ENCODE measurements at places on chromosomes 2 and 18. TPM values are rescaled to one million over a fixed set of nuclear protein-coding genes. Genes with fewer than 3 reads are reported as not detected.

DNA sequence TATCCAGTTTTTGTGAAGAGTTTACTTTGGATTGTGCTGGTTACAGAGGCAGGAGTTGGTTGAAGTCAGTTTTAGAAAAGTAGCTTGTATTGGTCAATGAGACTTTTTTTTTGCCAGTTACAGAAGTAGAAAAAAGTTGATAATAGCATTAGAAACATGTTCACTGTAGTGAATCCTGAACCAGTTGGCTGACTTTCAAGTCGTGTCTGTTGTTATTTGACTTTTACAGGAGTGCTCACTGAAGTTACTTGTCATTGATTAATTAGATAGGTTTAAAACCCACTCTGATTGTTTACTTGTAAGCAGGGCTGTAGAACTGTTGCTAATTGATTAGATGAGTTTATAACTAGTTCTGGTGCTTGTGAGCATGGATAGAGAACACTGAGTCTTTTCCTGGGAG lies 312.0 kb upstream of the VWC2L start:
- DNase-seq, result no peak

- peak; percentile 19 for DNase-seq
Observed at GRCh38 chr2:128604045-128604444, 285.4 kb upstream of the HS6ST1 start.

The LIMS3 gene
- total RNA-seq, result 2.5 TPM

The MRPL30 gene
- 51.2 TPM for total RNA-seq

DNA sequence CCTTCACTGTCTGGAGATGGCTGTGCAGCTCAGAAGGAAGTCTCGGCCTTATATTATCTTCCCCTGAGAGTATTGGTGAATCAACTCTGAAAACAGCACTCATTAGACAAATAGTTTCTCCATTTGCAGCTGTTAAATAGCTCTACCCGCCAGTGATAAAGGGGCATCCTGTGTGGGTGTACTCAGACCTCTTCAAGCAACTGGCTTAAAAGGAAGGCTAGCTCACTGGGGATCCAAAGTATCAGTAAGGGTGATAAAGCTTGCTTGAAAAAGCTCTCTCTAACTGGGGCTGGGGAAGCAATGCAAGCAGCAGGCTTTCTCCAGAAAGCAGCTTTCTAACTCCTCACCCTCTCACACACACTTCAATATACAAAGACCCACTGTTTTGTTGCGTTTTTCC lies 64.9 kb upstream of the PSMD14 start:
- no peak for DNase-seq

DNA sequence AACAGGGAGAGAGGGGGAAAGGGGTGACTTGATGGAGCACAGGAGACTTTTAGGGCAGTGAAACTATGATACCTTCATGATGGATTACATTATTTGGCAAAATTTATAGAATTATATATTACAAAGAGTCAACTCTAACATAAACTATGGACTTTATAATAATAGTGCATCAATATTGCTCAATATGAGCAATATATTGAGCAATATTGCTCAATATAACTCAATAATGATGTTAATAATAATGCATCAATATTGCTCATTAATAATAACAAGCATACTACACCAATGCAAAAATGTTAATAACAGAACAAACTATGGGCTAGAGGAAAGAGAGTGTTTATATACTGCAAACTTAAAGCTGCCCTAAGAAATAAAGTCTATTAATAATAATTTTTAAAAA lies 3.1 kb upstream of the UNC80 start:
- no peak for DNase-seq

The SCYGR6 gene
- not detected for total RNA-seq

GRCh38 chr2:84449711-84450110 lies 9.4 kb downstream of the SUCLG1 start:
- DNase-seq, result no peak

The NRP2 gene
- total RNA-seq, result 95.6 TPM

The CDKL4 gene
- total RNA-seq, result 1.4 TPM

GRCh38 chr2:30790879-30791278 lies 16.4 kb downstream of the CAPN13 start:
- DNase-seq, result no peak

DNA sequence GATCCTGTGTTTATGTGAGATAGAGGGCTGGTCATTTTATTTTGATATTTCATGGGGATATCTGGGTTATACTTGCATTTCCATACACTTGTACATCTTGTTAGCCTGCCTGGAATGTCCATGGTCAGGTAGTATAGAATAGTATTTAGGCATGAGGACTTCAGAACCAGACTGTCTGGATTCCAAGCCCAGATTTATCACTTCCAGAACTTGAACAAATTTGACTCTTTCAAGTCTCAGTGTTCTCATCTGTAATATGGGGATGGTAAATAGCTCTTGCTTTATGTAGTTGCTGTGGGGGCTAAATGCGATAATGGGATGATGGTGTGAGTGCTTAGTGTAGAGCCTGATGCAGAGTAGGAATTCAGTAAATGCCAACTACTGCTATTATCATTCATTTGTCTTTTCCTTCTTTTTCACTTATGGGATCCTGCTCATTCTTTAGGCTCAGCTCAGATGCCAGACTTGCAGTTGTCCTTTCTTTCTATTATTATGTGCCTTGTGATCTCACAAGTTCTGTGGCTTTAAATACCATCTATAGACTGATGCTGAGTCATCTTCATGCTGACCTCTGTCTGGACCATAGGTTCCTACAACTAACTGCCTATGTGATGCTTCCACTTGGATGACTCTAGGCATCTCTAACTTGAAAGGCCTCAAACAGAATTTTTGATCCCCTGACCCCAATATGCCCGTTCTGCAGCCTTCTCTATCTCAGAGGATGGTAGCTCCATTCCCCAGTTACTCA lies 67.4 kb downstream of the POLE4 start:
- no peak for DNase-seq

The DES gene
- 0.86 TPM for total RNA-seq

The TDRD15 gene
- total RNA-seq, result not detected

GRCh38 chr2:202109737-202110184 lies 36.7 kb downstream of the KIAA2012 start:
- peak; percentile 19 for DNase-seq

DNA sequence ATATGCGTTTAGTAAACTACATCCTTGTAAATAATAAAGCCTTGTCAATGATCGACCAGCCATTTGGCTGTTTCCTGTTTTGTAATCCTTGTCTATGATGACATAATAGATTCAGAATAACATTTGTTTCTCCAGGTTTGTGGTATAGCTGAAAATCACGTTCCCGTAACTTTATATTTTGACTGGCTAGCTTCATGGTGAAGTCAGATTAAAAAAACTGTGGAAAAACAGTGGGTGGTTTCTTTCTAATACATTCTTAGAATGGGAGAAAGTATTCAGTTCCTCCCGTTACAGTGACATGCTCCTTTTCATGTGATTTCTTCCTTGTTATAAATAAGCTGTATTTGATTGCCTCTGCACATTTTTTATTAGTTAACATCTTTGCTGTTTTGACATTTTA lies 366.9 kb downstream of the NYAP2 start:
- no peak for DNase-seq

DNA sequence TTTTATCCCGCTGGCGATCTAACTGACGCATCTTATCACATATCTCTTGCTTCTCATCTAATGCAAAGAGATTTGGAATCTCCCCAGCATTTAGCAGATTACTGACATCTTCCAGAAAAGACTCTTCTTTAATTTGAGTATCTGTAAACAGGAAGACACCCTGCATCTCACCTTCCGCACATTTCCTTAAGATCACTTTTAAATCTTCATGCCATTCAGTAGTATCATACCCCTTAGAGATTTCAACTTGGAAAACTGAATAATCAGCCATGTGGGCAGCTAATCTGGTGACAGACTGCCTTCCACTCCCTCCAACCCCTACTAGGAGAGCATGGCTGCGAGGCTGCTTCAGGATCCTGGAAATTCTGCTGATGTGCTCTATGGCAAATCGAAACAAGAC lies 204.3 kb downstream of the DNAH7 start:
- DNase-seq, result no peak

- DNase-seq, result no peak
Observed at GRCh38 chr18:44876755-44877154, 196.1 kb downstream of the SETBP1 start.

- DNase-seq, result no peak
Observed at GRCh38 chr2:215447673-215448081, 11.8 kb upstream of the FN1 start.

The IL36RN gene
- 0.19 TPM for total RNA-seq

The ARL4C gene
- 76.0 TPM for total RNA-seq

DNA sequence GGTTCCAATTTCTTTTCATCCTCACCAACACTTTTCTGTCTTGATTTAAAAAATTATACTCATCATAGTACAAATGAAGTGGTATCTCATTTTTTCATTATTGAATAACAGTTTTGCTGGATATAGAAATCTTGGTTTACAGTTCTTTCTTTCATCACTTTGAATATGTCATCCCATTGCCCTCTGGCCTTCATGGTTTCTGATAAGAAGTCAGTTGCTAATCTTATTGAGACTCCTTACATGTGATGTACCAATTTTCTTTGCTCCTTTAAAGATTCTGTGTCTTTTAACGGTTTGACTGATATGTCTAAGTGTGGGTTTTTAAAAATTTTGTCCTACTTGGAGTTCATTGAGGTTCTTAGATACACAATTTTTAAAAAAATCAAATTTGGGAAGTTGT lies 35.0 kb downstream of the SLC3A1 start:
- DNase-seq, result no peak

DNA sequence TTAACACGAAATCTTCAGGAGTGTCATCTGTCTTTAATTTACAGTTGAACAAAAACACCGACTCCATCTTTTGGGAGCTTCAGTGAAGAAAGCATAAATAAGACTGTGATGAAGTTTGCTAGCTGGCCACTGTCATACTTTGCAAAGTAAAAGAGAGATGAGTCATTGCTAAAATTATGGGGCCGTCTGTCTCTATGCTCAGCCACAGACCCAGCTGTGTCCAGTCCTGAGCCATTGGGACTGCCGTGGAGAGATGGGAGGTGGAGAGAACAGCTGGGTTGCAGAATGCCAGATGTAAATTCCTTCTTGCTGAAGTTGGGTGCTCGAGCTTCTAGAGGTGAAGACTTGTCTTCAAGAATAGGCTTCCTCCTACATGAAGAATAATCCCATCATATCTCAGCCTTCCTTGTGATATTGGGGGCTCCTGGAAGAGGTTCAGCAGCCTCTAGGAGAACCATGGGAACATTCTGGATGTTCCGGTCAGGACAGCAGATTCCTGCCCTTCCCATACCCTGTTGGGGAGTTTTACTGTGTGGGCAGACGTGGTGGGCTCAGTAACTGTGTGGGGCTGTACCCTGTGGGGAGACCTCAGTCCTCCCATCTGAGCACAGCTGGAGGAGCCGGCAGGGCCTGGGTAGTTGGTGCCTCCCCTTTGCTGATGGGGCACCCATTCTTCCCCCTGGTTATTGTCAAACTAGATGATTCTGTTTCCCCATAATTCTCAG lies 71.1 kb downstream of the LDLRAD4 start:
- no peak for DNase-seq

- no peak for DNase-seq
Observed at GRCh38 chr2:28049416-28049815, 158.9 kb downstream of the BABAM2 start.

- DNase-seq, result no peak
Observed at GRCh38 chr18:3689986-3690763, 240.2 kb downstream of the TGIF1 start.

- DNase-seq, result no peak
Observed at GRCh38 chr2:67290451-67291290, 106.5 kb upstream of the ETAA1 start.

The CNPPD1 gene
- total RNA-seq, result 59.3 TPM

DNA sequence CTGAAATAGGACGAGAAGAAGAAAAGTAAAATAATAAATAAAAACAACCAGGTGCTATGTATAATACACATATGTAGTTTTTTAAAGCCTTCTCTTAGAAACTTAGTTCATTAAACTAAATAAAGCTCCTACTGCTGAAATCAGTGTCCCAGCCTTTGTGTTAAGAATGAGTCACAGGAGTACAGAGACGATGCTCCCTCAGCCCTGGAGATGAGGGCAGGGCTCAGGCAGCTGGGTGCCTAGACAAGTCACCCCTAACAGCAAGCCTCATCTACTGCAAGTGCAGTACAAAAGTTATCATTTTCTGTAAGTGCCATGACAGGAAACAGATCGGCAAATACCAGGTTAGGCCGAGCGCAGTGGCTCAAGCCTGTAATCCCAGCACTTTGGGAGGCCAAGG lies 18.2 kb downstream of the KIDINS220 start:
- no peak for DNase-seq

DNA sequence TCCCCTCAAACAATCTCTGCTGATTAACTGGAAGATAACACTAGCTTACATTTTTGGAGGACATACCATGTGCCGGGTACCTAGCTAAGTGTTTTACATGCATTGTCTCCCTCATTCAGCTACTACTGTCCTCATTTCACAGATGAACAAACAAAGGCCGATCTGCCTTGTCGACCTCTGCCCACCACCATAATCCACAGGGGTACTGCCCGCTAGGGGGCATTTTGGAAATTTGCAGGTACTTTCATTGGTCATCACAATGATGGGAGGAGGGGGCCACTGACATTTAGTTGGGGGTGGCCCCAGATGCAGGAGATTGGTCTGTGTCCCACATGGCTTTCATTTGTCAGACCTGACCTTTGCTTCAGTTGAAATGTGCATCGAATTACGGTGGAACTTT lies 3.9 kb upstream of the TMEM163 start:
- DNase-seq, result peak; percentile 48

Data from Caco-2 (cell line).